ENCODE measurements at places on chromosomes 7 and 10.

- no peak for DNase-seq
- peaks cover 8% of the 10 kb centered on the region for H3K27me3 ChIP-seq
- H3K36me3 ChIP-seq = no peaks in the 10 kb centered on the region
- no peak overlapping the region for H3K4me3 ChIP-seq
These were observed 32.9 kb upstream of the UTF1 start for GRCh38 chr10:133196936-133197758.

DNA sequence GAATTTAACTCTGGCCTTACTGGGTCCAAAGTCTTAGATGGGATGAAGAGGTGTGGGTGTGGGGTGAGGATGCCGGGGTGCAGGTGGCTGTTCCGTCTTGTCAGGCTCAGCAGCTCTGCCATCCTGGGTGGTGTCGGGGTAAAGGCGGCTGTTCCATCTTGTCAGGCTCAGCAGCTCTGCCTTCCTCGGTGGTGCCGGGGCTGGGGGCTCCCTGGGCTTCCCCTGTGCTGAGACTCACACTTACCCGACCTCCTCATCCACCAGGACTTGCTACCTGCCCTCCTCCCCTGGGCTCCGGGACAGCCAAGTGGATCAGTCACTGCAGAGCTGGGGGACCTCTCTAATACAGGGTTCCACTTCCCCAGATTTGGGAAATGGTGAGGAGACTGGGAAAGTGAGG lies 244.3 kb upstream of the SHH start:
- no peak overlapping the region for H3K4me3 ChIP-seq
- H3K27me3 ChIP-seq = no peaks in the 10 kb centered on the region
- no peak overlapping the region for H3K27ac ChIP-seq

DNA sequence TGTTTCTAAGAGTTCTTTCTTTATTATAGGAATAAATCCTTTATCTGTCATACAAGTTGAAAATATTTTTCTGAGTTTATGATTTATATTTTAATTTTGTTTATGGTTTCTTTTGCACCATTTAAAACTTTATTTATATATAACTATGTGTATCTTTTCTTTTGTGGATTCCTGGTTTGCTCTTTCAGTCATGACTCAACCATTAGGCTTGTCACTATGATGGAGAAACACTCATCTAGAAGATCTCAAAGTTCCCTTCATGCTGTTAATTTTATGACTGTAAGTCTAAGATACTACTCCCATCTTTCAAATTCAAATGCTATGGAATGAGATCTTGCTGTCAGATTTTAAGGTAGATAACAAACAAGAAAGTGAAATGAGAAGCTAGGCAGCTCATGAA lies 199.5 kb downstream of the INHBA start:
- no peak overlapping the region for H3K27ac ChIP-seq
- H3K27me3 ChIP-seq = no peaks in the 10 kb centered on the region
- peaks cover 8% of the 10 kb centered on the region for H3K4me1 ChIP-seq
- H3K36me3 ChIP-seq = no peaks in the 10 kb centered on the region

GRCh38 chr7:55006499-55006898 lies 12.3 kb upstream of the EGFR start:
- H3K4me1 ChIP-seq = no peaks in the 10 kb centered on the region
- H3K4me3 ChIP-seq = no peak overlapping the region
- no peaks in the 10 kb centered on the region for H3K27me3 ChIP-seq
- no peaks in the 10 kb centered on the region for H3K36me3 ChIP-seq
- no peak overlapping the region for H3K27ac ChIP-seq
- no peak for DNase-seq

DNA sequence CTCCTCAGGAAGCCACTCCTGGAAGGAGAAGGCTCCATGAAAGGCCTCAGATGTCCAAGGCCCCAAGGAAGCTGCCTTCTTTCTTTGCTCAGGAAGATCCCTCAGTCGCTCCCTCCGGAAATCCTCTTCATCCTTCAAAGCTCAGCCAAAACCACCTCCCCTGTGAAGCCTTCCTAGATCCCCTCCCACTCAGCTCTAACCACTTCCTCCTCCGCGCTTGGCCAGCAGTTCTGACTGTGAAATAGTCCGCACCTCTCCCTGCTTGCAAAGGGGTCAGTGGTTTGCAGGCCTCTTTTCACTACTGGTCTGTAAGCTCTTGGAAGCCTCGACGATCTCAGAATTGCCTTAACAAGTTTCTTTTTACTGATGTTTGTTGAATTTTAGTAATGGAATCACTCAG lies 23.9 kb downstream of the PYROXD2 start:
- DNase-seq = no peak
- H3K4me1 ChIP-seq = peaks cover 19% of the 10 kb centered on the region
- no peak overlapping the region for H3K27ac ChIP-seq
- no peaks in the 10 kb centered on the region for H3K36me3 ChIP-seq

Measured in GM23248 (cell line).